GM23338 (cell line): ENCODE measurements at places on chromosomes 7 and 10. TPM values are rescaled to one million over a fixed set of nuclear protein-coding genes. Genes with fewer than 3 reads are reported as not detected.

OR2A42 gene
- 0.27 and 0.28 TPM in 2 replicates for total RNA-seq

GRCh38 chr7:108322046-108322445 lies 134.2 kb downstream of the NRCAM start:
- no peak for DNase-seq

- no peak for DNase-seq
Observed at GRCh38 chr10:3010816-3011460, 56.4 kb upstream of the PFKP start.

DNA sequence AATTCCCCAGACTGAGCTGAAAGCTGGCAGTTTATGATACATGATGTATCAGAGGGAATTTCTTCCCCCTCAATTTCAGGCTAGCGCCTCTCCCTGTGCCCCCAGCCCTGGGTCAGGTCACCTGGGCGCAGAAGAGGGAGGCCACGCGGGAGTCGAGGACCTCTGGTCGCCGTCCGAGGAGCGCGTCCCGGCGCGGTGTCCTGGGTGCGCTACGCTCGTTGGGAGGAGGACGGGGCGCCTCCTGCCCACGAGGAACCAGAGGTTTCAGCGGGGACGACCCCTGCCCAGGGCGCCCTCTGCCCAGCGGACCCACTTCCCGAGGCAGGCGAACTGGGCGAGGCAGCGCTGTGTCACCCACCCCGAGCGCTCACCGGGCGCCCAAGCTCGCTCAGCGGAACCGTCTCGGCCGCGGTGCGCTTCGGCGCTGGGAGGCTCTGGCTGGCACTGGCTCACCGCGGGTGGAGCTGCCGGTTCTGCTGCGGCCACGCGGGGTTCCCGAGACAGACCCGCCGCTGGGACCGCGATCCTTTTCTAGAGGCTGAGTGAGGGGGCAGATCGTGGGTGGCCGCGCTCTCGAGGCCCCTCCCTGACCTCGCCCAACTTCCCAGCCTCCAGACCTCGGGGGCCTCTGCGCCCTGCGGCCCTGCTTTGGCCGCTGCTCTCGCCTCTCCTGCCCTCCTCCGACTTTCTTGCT lies at the start of gene FAM237B:
Gene FAM237B (minus strand): TSS at position 504 of the 694 bp plus-strand sequence. CDS start 1,556 bp downstream, outside the sequence.
- peak; percentile 56 for DNase-seq

GRCh38 chr7:131424219-131424822 lies 96.6 kb downstream of the MKLN1 start:
- DNase-seq: peak; percentile 16

GRCh38 chr10:6068006-6068405 lies 5.8 kb upstream of the IL2RA start:
- DNase-seq: no peak

DNA sequence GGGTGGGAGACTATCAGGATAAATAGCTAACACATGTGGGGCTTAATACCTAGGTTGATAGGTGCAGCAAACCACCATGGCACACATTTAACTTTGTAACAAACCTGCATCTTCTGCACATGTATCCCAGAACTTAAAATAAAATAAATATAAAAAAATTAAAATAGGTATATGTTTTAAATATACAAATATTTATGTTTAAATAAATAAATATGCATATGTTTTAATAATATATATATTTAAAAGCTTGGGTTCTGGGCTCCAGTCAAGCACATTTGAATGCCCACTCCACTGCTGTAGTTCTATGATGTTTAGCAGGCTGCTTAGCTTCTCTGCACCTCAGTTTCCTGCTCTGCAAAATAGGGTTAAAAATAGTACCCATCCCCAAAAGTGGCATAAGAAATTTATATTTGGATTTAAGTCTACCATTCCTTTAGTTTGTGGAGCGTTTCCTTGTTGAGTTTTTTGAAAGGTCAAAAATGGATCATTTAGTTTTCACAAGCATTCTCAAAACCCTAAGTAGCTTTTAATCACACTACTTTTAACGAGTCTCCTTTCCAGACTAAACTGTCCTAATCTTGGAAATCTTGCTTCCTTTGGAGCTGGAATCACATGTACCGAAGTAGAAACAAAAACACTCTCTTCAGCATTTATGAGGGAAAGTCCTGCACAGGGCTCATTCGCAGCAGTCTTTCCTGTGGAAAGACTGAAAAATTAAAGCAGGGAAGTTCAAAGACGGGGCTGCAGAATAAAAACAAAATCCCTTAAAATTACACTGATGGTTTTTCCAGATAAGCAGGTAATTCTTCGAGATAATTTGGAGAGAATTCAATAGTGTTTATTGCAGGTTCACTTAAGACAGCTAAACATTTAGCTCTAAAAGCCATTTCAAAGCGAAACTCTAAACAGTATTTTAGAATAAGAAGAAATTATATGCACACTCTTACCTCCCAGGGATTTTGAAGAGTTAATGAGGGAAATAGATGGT lies 111.7 kb upstream of the LYZL1 start:
- no peak for DNase-seq

TRPV5 gene
- not detected in 2 replicates for total RNA-seq

GRCh38 chr7:127731431-127732080 lies 79.6 kb downstream of the SND1 start:
- DNase-seq: no peak

DNA sequence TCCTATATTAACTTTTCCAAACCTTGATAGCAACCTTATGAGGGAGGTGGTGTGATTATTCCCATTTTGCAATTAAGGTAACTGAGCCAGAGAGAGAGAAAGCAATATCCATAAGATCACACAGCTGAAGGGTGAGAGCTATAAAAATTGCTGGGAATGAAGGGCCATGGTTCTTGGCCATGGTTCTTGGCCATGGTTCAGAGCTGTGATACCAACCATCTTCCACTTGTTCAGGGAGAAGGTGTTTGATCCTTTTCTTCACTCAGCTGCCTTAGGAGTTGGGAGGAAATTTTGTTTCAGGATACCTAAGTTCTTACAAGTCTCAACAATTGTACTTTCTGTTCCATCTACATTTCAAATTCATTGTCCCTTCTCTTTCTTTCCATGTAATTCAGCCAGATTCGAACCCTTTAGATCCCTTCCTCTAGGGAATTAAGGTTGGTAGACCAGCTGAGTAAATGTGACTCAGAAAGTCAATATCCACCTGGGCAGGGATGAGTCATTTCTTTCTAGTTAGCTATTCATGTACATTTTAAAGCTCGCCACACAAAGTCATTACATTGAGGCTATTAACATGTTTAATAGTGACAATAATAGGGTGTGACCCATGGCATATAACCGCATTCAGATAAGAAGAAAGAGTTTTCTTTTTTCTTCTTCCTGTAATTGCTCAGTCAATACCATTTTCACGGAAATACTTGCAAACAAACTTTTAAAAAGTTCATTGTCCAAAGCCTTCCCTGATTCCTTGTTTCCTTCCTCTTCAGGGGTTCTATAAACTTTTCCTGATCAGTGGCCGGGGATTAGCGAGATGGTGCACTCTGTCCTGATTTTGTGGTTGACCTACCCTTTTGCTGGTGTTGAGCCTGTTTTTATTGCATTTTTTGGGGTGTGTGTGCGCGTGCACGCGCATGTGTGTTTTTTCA lies 143.4 kb downstream of the TCF7L2 start:
- DNase-seq: no peak

DNA sequence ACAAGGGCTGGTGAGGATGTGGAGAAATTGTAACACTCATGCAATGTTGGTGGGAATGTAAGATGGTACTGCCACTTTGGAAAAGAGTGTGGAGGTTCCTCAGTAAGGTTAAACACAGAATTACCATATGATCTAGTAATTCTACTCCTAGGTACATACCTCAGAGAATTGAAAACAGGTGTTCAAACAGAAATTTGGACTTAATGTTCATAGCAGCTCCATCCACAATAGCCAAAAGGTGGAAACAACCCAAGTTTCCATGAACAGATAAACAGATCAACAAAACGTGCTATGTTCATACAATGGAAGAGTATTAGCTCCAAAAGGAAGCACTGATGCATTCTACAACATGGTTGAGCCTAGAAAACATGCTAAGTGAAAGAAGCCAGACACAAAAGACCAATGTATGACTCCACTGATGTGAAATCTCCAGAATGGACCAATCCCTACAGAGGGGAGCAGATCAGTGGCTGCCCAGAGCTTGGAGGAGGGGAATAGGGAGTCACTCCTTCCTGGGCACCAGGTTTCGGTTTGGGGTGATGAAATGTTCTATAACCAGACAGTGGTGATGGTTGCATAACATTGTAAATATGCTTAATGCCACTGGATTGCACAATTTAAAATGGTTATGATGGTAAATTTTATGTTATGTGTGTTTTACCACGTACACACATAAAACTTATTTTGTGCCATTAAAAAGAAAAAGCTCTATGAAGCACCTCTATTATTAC lies 5.7 kb upstream of the WDR86 start:
- DNase-seq: no peak

- DNase-seq: no peak
Observed at GRCh38 chr10:37263304-37263703, 137.9 kb downstream of the ANKRD30A start.

DNA sequence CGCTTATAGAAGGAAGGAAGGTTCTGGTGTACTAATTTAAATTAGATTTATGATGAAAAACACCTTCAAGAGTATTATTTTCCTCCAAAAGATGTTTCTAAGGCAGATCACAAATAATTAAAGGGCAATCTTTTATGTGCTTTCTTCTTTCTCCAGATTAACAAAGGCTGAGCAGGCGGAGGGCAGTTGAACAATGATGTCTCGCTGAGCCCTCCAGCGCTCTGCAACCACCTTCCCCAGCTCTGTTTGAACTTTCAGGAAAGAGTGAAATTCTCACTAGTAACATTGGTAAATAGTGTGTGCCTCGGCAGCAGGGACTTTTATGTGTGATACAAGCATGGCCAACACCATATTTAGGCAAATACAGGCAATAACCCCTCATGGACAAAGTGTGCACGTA lies 379.1 kb upstream of the MKI67 start:
- no peak for DNase-seq

DNA sequence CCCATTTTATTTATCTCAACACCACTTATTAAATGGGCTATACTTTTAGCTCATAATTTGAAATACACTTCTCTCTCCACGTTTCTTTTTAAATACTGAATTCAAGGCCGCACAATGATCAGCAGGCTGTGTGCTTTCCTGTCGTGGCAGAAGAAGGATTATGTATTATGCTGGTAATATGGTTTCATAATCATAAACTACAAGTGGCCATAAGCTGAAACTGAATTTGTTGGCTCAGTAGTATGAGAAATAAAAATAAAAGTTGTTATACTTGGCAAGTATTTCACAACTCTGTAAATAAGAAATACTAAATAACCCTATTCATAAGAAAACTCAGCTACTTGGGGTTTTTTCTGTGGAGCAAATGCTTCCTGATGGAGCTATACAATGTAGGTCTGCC lies 313.6 kb downstream of the DOCK4 start:
- DNase-seq: no peak

GRCh38 chr7:64879086-64879730 lies 23.9 kb upstream of the ZNF273 start:
- no peak for DNase-seq

GPR37 gene
- 6.8 and 8.5 TPM in 2 replicates for total RNA-seq

DNA sequence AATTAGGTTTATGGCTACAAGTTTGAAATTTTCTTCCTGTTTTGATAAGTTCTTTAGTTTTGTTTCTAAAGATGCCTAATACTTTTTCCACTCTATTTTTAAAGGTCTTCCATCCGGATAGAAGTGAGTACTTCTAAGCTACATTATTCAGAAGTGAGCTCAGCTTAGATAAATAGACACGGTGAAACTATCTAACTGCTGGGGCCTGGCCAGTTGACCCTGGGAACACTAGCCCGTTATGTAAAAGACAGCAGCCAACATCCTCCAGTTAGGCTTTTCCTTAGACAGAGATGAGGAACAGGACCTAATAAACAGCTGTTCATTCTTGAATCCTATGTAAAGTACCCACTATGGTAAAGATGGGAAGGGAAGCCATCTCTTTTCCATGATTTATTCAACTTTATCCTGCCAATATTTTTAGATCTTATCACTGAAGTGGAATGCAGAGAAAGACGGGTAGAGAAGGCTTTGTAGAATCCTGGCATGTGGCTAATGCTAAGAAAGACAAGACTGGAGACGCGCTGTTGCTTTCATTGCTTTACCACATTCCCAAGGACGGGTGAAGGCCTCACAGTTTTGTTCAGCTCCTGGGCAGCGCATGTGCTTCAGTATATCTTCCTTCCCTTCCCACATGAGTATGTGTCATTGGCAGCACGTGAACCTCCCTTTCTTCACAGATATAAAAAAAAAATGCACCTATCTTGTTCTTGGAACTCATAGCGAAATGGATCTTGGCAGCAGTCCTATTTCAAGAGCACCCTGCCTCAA lies 340.0 kb upstream of the MEOX2 start:
- DNase-seq: no peak

GRCh38 chr7:139103057-139103815 lies 6.3 kb downstream of the ZC3HAV1 start:
- DNase-seq: no peak

- DNase-seq: peak; percentile 95
Observed at GRCh38 chr10:101602761-101603398, 14.8 kb downstream of the DPCD start.

DNA sequence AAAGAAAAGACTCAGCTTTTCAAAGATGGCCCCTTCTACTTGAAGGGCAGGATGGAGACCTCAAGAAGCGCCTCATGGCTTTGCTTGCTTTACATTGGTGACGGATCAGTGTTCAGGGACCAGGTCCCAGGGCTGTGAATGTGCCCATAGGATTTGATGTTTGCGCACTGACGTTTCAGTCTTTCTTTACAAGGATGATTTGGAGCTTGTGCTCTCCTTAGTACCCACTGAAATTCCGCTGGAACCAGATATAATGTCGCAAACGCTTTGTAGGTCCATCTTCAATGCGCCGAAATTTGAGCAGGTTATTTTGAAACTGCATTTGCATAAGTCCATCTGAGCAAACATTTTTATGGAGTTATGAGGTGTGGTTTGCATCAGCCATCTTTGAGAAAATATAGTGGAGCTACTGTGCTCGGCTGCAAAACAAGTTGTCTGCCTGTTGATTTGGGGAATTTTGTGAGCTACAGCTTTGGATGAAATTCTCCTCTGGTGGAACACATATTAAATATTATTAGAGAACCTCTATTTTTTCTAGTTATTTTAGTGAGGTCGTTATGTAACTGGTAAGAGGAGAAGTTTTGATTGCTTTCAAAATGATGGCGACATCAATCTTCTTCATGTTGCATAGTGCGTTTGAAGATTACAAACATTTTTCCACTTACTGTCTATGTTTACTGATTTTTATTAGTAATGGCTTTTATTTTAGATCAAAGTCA lies 2.4 kb downstream of the RBM20 start:
- DNase-seq: no peak

GRCh38 chr10:77196614-77197013 lies 441.0 kb downstream of the KCNMA1 start:
- no peak for DNase-seq
